ENCODE measurements at places on chromosomes 11 and 22.

- peak; percentile 28 for DNase-seq
Observed at GRCh38 chr22:29002603-29003002, 59.0 kb downstream of the C22orf31 start.

DNA sequence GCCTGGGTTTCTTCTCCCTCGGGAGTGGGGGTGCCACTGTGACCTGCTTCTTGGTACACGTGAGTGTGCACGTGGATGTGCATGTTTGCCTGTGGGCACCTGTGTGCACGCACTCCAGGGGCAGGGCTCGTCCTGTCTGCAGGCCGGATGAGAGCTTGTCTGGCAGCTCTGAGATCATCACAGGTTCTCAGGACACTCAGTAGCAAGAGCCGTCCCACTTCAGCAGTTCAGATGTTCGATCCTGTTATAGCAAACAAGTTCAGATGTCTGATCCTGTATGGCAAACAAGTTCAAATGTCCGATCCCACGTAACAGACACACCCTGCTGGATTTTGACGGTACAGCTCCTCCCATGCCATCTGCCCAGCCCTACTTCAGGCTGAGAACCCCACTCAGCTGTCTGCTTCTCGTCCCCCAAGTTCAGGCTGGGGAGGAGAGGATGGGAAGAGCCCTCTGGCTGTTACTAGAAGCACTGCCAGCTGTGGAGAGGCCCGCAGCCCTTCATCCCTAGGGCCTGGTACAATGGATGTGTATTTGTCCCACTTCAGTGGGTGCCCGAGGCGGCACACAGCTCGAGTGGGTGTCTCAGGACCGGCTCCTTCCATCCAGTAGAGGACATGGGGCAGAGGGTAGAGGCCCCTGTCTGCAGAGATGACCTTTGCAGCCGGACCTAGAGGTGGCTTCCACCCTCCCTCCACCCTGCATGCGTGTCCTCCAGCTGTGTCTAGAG lies 1126.9 kb downstream of the BRD1 start:
- no peak for DNase-seq

DNA sequence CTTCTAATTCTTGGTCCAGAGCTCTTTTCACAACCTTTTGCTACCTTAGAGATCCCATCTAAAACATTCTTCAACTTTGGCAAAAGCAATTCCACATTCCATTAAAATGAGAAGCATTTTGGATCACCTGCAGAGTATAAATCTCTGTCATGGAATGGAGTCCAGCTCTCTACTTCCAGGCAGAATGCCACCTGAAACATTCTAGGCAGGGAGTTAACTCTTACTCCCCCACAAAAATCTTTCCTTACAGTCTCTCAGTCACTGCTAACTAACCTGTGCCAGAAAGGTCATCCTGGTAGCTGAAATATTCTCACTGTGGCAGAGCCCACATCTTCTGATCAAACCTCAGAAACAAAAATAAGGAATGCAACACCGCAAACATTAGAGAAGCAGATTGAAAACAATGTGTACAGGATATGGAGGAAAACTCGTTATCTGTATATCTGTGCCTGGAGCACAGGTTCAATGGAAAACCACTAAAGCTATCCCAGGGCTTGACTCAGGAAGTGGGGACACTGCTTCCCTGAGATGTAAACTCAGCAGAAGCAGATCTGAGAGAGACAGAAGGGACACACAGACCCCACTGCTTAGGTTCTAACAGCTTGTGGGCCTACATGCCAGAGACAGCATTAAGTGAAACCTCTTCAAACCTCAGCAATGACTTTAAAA lies 78.9 kb downstream of the KCNC1 start:
- DNase-seq, result no peak

- no peak for DNase-seq
Observed at GRCh38 chr11:104432526-104432925, 268.6 kb upstream of the PDGFD start.

DNA sequence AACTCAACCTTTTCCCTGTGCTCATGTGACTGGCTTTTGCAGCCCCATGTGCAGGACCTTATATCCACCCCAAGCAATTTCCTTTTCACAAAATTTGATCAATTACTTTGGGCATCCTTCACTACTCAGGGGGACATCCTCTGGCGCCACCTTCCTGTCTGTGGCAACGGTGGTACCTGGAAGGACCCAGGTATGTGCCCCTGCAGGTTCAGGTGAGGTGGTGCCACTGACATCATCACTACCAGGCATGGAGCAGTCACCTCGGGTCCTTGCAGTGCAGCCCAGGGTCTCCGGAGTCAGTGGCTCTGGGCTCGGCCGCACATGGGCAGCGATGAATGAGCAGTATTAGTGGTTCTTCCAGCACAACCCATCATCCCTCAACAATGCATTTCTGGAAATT lies 37.7 kb upstream of the B3GAT1 start:
- no peak for DNase-seq

- no peak for DNase-seq
Observed at GRCh38 chr11:3104961-3105790, 48.0 kb upstream of the CARS1 start.

DNA sequence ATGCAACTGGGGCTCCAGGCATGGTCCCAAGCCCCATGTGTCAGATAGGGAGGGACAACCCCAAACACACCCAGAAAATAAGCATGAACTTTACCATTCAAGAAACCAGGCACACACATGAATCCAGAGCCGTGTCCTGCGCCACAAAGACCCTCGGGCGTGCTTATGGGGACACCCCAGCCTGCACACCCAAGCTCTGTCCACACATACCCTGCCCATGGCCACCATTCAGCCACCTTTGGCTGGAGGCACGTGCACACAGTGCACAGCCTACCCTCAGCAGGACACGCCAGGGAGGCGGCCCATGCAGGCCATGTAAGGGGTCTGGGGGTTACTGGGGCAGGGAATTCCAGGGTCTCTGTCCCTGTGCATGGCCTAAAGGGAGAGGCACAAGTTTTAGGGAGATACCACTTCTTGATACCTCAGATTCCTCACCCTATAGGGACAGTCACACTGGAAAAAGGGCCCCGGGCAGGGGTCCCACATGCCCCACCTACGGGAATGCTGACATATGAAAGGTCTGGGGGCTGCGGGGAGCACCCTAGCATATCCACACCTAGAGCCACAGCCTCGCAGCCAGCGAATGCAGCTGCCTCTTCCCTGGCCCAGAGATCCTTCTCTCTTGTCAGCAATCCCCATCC lies 20.6 kb downstream of the PACSIN2 start:
- DNase-seq, result no peak

GRCh38 chr11:134070342-134070845 lies 1.5 kb downstream of the JAM3 start:
- no peak for DNase-seq

GRCh38 chr11:85725510-85726258 lies 39.7 kb upstream of the CCDC89 start:
- DNase-seq, result no peak

DNA sequence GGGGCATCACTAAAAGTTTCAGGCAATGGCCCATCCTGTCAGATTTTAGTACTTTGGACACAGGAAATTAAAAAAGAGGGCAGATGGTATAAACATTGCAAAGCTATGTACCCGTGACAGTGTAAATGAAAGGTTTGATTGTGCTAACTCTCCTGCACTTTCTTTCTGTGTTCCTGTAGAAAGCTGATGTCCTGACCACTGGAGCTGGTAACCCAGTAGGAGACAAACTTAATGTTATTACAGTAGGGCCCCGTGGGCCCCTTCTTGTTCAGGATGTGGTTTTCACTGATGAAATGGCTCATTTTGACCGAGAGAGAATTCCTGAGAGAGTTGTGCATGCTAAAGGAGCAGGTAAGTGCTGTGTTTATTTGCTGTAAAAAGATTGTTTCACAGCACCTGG lies 10.3 kb downstream of the CAT start:
- DNase-seq, result no peak

DNA sequence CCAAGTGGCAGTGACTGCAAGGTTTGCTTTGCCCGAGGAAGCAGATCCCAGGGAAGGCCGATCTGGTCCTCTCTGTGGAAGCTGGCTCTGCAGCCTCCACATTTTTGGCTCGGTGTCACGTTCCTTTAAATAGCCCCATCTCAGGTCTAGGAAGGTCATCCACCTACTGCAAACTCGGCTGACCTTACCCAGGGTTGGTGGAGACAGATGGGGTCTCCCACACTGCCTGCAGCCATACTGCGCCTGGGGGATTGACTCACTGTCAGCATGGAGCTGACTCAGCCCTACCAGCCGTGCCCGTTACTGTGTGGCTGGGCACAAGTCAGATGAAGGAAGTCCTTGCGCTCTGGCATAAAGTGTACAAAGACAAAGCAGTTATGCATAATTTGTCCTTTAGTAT lies 16.9 kb downstream of the CDPF1 start:
- DNase-seq, result no peak

GRCh38 chr11:110629594-110629993 lies 82.6 kb downstream of the ARHGAP20 start:
- no peak for DNase-seq
